ENCODE measurements at places on chromosomes 7 and 10.

- DNase-seq = no peak
These were observed 220.6 kb upstream of the LYZL1 start for GRCh38 chr10:29068302-29068701.

GRCh38 chr10:130897815-130898214 lies 413.7 kb downstream of the TCERG1L start:
- no peak for DNase-seq

- DNase-seq = no peak
These were observed 172.5 kb downstream of the SORCS1 start for GRCh38 chr10:106992055-106992454.

- no peak for DNase-seq
These were observed 779 bp downstream of the FAM241B start for GRCh38 chr10:69630651-69631400.

Data from activated CD4-positive, alpha-beta T cell treated with anti-CD3 and anti-CD28 coated beads, Interleukin-2, amount 50 U/mL, for 16 hours (primary cell).